ENCODE measurements at places on chromosomes 12 and 14. TPM values are rescaled to one million over a fixed set of nuclear protein-coding genes. Genes with fewer than 3 reads are reported as not detected.

Gene SOAT2
- total RNA-seq, result 2.5 TPM

DNA sequence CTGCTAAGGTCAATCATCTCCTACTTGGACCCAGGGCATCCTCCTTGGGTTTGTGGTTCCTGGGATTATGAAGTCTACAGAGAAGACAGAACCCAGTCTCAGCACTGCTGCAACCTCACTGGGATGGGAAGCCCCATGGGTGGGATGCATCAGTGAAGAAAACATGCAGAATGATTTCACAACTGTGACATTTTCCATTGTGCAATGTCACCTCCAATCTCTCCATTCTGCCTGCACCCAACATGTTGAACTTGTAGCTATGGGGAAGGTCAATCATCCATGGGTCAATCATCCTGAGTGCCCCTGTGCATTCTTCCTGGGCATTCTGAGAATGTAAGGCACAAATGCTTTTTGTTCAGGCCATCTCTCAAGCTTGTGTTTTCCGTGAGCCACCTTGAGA, 1004.4 kb upstream of the TMEM132C start:
- DNase-seq, result no peak

DNA sequence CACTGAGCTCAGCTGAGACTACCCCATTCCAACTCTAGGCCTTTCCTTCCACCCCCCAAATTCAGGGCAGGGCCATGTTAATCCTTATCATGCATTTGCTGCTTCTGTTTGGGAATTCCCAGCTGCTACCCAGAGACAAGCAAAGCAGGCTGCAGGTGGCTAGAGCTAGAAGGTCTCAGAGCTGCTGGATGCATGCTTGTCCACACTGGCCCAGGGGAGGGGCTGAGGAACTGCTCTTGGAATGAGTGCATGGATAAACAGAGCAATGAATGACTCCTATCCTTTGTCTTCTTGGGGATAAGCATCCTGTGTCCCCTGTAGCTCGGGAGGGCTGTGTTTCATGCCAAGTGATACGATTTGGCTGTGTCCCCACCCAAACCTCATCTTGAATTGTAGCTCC, 136.8 kb upstream of the NOS1 start:
- no peak for DNase-seq

DNA sequence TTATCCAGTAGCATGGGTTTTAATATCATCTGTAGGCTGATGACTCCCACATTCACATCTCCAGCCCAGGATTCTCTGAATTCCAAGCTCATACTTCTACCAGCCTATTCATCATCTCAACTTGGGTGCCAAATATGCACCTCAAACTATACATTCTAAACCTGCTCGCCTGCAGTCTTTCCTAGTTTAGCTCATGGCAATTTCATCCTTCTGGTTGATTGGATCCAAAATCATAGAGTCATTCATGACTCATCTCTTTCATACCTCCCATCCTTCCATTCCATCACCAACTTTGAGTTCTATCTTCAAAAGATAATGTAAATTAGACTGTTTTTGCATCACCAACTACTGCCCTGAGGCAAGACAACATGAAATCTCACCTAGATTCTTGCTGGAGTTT, 99.7 kb upstream of the EGLN3 start:
- DNase-seq, result no peak

Gene MRPL42
- 39.9 TPM for total RNA-seq

DNA sequence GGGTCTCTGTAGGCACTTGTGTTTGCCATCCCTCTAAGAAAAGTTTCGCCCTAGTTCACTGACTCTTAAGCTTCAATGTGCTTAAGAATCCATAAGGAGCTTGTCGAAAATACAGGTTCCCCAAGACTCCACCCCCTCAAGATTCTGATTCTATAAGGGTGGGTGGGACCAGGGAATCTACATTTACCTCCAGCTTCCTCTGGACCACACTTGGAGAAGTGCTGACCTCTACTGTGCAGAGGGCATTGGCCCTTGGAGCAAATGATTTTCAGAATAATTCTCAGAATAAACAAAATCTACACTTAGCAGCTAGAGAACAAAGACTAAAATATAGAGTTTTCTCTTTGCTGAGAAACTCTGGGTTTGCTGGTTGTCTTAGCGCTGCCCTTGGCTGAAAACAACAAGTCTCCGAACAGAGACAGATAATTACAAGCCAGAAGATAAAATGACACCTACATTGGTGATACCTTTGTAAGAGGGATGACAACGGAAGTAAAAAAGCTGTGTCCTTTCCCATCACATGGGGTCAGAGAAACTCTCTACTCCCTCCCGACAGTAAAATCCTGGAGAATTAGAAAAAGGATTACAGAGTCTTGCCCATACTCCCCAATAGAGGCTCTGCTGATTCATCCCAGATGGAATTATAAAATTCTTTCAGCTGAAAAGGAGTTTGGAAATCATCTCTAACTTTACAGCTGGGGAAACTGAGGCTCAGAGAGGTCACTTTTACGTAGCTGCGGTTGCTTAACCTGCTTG, 4.8 kb downstream of the TGFB3 start:
- no peak for DNase-seq

GRCh38 chr12:54364413-54364812, at the start of gene GPR84:
GPR84 (minus strand) TSS chr12:54364486; CDS start chr12:54363851, 635 bp downstream.
- no peak for DNase-seq

Gene EXD2
- total RNA-seq, result 5.1 TPM

Gene OR4E2
- not detected for total RNA-seq

Gene PZP
- total RNA-seq, result not detected

- no peak for DNase-seq
Measured at GRCh38 chr12:6921539-6921938, 6.2 kb upstream of the ATN1 start.

DNA sequence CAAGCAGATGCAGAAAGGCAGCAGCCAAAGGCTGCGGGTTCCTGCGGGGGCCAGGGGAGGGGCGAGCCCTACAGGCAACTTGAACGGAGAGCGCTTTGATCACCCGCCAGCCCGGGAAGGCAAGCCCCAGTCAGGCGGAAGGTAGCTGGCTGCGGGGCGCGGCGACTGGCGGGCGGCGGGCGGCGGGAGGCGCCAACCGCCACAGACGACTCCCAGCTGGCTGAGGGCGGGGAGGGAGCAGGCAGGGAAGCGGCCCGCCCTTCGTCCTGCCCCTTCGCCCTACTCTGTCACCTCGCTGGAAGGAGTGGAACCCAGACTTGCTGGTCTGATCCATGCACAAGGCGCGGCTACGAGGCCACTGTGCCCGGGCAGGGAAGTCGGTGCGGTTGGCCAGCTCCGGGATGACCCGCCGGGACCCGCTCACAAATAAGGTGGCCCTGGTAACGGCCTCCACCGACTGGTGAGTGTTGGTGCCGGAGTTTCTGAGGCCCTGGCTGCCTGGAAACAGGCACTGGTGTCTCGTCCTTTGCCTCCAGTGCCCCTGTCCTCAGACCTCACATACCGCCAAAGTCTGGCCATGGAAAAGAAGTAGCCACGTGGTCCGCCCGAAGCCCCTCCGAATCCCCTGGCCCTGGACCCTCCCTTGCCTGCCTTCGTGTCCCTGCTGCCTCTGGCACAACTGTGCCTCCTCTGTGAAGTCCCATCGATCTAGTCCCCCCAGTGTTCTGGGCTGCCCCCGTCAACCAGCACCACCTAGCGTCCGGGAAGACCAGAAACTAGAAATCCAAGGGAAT, 15.4 kb upstream of the CARMIL3 start:
- peak; percentile 57 for DNase-seq

- DNase-seq, result no peak
Measured at GRCh38 chr14:100066962-100067361, 1.7 kb downstream of the EVL start.

DNA sequence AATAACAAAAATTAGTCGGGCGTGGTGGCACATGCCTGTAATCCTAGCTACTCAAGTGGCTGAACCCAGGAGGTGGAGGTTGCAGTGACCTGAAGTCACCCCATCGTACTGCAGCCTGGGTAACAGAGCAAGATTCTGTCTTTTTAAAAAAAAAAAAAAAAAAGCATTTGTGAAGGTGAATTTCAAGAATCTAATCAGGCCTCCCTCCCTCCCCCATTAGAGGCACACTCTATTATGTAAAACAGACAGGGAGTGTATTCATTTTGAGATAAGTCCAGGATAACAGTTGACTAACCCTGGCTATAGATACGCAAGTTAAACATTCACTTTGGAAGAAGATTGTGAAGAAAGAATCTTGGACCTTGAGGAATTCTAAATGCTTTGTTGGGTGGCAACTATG, 2.9 kb downstream of the RESF1 start:
- DNase-seq, result no peak

- DNase-seq, result no peak
Measured at GRCh38 chr14:36174767-36175424, 1.6 kb downstream of the PTCSC3 start.

Gene MFAP5
- not detected for total RNA-seq

Gene GPR162
- total RNA-seq, result not detected

DNA sequence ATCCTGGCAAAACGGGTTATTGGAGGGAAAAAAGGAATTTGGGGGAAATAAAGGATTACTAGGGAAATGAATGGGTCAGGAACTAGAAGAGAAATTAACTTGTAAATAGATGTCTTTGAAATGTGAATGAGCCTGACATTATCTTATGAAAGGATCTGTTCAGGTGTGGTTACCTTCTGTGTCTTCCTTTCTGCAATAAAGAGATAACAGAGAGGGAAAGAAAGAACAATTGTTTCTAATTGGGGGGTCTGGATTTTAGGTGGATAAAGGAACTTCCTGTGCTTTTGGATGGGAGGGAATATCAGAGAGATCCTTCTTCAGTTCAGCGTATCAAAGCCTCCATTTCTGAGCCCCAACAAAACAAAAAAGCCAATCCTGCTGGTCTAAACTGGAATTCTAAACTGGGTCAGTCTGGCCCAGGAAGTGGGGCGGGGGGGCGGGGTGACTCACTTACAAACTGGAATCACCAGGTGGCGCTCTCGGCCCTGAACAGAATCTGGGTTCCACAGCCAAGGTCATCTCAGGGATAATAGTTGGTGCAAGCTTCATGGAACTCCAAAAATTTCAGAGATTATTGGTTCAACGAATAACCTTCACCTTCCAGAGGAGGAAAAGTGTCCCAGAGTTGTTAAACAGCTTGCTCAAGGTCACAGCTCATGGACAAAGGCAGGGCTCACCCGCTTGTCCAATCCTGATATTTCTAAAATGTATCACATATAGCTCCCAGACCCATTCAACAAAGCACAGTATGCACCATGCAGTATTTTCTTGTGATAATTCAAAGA, 15.2 kb upstream of the PEBP1 start:
- peak; percentile 50 for DNase-seq

Gene LRRC10
- total RNA-seq, result not detected

DNA sequence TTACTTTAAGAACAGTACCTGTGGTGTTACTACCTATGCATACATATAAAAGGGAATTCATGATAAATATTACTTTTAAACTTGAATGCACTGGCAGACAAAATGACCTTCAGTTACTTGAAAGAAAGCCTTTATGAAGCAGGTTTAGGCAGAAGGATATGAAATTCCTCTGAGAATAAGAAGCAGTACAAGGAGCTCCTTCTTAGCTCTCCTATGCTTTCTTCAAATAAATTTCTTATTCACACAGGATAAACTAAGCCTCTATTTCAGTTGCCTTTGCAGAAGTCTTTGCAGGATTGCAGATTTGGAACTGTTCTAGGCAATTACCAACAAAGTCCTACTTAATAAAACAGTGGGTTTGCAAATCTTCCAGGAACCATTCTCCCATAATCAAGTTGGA, 1.0 kb downstream of the EPYC start:
- no peak for DNase-seq

DNA sequence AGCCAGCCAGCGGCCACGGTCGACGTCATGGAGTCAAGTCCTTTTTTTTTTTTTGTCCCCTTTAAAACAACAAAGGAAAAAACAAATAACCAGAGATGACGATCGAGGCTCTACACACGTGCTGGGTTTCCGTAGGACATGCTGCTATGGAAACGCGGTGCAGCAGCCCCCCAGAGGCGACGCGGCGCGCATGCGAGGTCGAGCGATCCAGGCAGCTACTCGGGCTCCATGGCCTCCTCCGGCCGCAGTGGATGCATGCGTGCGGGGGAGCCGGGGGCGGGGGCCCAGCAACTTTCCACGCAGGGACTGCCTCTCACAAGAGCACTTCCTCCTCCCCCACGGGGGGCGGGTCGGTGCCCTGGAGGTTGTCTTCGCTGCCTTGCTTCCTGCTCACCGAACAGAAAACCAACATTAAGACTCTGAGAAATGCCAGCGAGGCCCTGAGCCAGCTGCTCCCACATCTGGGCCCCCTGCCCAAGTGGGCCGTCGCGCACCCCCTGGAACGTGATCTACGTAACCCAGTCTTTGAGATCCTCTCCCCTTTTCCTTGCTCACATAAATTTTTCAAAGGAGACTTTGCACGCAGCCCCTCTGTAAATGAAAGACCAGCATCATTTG, 30.7 kb downstream of the P2RX4 start:
- peak; percentile 90 for DNase-seq

GRCh38 chr12:48118284-48118871, 786 bp upstream of the PFKM start:
- no peak for DNase-seq

Gene MYL2
- not detected for total RNA-seq

Gene HOXC5
- not detected for total RNA-seq

GRCh38 chr12:129049917-129050316, 196.6 kb downstream of the GLT1D1 start:
- DNase-seq, result no peak

DNA sequence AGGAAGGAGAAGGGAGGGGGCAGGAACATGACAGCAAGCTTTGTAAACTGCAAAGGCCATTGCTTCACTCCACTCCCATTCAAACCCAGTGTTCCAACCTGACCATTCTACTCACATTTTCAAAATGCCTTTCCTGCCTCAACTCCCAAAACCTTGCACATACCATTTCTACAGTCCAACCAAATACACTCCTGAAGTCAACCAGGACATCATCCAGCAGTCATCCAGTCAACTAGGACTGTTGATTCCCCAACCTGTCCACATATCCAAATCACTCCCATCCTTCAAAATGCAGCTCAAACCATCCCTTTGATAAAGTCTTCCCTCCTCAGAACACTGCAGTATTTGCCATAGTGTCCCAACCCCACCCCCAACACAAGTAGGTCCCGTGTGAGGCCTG, 2.9 kb downstream of the SMUG1 start:
- no peak for DNase-seq

- DNase-seq, result no peak
Measured at GRCh38 chr14:64281805-64282204, 12.4 kb downstream of the ESR2 start.

- no peak for DNase-seq
Measured at GRCh38 chr12:120761519-120761934, 35.9 kb downstream of the ACADS start.

GRCh38 chr14:35814371-35815005, 5.4 kb upstream of the RALGAPA1 start:
- DNase-seq, result peak; percentile 61

Gene GARIN6
- not detected for total RNA-seq

Gene CYP27B1
- 1.4 TPM for total RNA-seq

DNA sequence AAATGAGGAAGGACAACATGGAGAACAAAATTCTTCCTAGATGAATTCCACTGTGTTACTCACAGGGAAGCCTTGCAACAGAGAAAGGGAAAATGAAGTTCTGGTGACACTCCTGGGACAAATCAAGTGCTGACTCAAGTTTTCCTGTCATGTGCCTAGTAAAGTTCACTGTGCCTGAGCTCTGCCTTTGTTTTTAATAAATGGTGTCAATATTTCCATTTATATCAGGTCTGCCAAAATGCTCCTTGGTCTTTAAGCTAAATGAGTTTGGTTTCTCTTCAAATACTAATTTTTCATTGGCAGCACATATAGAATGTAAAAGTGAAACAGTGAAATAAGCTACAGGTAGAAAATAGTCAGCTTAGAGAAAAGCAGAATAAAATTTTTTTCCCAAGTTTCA, 33.0 kb downstream of the HIGD1C start:
- DNase-seq, result no peak
